HS-5 (cell line): ENCODE measurements at places on chromosomes 13 and 19.
A peak's percentile ranks its signal among the peaks of the same experiment; 100 is the strongest.

DNA sequence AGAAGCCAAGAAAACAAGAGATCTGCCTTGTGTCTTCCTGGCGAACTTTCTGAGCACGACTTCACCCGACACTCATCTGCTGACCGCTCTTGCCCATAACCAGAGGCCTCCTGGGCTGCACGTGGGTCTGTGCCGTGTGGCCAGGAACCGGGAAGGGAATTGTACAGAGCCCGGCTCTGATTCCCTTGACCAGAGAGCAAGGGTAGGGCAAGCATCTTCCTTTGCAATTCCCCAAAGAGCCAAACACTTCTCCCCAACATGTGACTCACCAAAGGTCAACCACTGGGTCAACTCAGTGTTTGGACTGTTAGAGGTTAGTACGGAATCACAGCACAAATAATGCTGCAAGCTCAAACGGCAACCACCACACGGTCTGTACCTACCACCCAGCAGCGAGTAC lies 48.9 kb downstream of the KLF2 start:
- DNase-seq, result peak; percentile 18

GRCh38 chr13:42412812-42413483 lies 141.0 kb downstream of the AKAP11 start:
- DNase-seq, result no peak

- DNase-seq, result no peak
Observed at GRCh38 chr19:47143322-47144073, 12.9 kb downstream of the SAE1 start.

- no peak for DNase-seq
Observed at GRCh38 chr19:10815969-10816644, 19.9 kb downstream of the TMED1 start.

DNA sequence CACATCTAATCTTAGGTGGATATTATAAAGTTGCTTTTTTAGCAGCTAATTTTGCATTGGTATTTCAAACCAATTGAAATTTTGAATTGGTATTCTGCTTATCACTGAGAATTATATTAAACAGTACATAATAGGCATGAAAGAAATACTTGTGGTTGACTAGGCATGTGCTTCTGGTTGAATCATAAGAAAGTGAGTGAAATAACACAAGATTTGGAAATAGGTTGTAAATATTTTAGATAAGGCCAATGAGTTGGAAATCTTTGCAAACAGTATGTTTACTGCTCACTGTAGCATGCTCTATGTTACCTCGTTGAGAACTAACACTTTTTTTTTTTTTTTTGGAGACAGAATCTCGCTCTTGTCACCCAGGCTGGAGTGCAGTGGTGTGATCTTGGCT lies 66.8 kb upstream of the RFC3 start:
- no peak for DNase-seq

- peak; percentile 67 for DNase-seq
Observed at GRCh38 chr13:114115191-114115671, 17.2 kb downstream of the RASA3 start.

- no peak for DNase-seq
Observed at GRCh38 chr13:60931858-60932546, 483.6 kb downstream of the PCDH20 start.

- no peak for DNase-seq
Observed at GRCh38 chr13:26246154-26246553, 7.8 kb upstream of the CDK8 start.

- no peak for DNase-seq
Observed at GRCh38 chr19:45368737-45369340, 1.5 kb downstream of the ERCC2 start.

GRCh38 chr19:14022469-14022868 lies 5.5 kb upstream of the RLN3 start:
- DNase-seq, result no peak

- DNase-seq, result no peak
Observed at GRCh38 chr13:93689333-93689732, 462.7 kb downstream of the GPC6 start.

DNA sequence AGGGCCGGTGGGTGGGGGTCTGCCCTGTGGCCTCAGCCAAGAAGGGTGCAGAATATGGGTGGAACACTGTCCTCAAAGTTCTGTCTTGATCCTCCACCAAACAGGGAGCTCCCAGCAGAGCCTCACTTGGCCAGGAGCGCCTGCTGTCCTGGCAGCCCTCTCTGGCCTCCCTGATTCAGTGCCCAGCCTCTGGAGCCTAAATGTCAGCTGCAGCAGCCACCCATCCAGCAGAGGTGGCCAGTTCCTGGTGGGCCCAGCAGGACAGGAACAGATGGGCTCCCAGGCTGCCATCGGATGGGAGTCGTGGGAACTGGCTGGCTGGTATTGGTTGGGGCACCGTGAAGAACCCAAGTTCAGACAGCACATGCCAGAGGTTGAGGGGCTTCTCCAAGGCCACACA lies 1.8 kb upstream of the USE1 start:
- no peak for DNase-seq

- no peak for DNase-seq
Observed at GRCh38 chr19:29881386-29881785, 60.7 kb upstream of the URI1 start.

GRCh38 chr19:46670813-46671212 lies 9.8 kb upstream of the DACT3 start:
- DNase-seq, result no peak

GRCh38 chr13:107834281-107834680 lies 381.1 kb downstream of the LIG4 start:
- DNase-seq, result no peak

DNA sequence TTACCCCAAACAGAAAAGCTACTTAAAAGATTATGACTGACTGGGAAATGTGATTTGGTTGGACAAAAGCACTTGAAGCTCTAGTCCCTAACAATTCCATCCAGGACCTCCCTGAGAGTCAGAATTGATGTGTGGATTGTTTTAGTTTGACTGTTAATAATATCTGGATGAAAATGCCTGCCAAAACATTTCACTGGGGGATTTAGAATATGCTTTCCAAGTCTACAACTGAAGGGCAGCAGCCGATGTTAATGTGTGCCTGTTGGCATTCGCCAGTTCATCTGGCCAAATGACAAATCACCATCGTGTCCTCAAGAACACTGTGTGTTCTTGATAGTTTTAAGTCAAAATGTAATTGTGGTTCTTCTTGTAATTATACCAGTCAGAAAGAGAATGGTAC lies 76.0 kb upstream of the TSC22D1 start:
- DNase-seq, result no peak

- DNase-seq, result peak; percentile 51
Observed at GRCh38 chr19:51784922-51785690, 9.9 kb upstream of the FPR3 start.

DNA sequence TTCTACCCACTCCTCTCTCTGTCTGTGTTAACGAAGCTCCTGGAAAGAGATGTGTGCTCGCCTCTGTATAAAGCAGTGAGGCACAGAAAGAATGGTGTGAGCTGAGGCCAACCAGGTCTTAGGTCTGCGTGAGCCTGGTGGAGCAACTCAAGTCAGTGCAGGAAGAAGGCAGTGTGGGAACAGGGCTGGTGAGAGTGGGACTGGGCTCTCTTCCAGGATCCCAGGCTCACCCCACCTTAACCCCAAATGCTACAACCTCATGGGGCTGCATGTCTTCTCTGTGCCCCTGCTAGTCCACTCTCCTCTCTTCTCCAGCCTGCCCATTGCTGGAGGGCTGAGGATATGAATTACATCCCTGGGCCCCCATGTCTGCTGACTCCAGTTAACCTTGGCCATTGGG lies 127.4 kb downstream of the DCT start:
- DNase-seq, result no peak

DNA sequence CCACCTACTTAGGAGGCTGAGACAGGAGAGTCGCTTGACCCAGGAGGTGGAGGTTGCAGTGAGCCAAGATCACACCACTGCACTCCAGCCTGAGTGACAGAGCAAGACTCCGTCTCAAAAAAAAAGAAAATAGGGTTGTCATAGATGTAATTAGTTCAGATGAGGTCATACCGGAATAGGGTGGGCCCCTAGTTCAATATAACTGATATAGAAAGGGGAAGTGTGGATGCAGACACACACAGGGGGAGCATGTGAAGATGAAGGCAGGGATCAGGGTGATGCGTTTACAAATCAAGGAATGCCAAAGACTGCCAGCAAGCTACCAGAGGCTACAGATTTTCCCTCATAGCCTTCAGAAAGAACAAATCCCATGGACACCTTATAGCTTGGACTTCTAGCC lies 24.3 kb upstream of the EEF1AKMT1 start:
- no peak for DNase-seq

- DNase-seq, result no peak
Observed at GRCh38 chr13:50934735-50935435, 25.3 kb downstream of the RNASEH2B start.

DNA sequence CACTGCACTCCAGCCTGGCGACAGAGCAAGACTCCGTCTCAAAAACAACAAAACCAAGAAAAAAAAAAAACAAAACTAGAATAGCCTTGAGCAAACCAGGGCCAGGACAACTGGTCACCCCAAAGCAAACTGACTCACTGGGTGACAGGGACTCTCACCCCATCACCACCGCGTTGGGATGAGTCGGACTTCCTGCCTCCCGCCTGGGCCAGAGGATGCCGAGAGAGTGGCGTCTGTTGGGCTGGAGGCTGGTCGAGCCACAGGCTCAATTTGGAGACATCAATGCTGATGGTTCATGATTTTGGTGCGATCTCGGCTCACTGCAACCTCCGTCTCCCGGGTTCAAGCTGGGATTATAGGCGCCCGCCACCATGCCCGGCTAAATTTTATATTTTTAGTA lies 11.6 kb downstream of the TMPRSS9 start:
- no peak for DNase-seq

DNA sequence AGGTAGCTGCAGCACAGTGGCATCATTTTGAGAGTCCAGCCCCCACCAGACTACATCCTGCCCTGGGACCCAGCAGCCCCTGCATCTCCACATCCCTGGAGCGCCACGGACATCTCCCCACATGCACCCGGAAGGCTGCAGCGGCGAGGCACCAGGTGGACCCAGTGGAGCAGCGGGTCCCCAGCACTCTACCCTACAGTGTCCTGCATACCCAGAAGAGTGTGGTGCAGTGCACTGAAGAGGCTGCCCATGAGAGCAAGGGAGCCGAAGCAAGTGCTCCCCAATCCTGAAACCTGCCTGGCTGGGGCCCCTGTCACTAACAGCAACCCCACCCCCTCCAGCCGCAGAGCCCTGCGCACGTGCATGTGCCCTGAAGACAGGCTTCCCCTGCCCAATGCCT lies 21.3 kb upstream of the SLC7A9 start:
- DNase-seq, result no peak

GRCh38 chr19:55601084-55601483 lies 996 bp downstream of the ZNF524 start:
- DNase-seq, result no peak

GRCh38 chr13:37475966-37476365 lies 122.6 kb downstream of the POSTN start:
- no peak for DNase-seq

DNA sequence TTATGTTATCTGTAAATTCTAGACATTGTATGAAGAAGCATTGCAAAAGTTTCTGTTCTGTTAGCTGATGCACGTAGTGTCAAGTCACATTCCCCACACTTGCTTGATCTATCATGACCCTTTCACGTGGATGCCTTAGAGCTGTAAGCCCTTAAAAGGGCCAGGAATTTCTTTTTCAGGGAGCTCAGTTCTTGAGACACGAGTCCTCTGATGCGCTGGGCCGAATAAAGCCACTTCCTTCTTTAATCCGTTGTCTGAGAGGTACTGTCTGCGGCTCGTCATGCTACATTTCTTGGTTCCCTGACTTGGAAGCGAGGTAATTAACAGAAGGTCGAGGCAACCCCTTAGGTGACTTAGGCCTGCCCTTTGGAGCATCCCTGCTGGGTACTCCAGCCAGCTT lies 5.8 kb downstream of the ZNF816 start:
- DNase-seq, result no peak

- no peak for DNase-seq
Observed at GRCh38 chr13:74683411-74683810, 549.2 kb upstream of the KLF12 start.

GRCh38 chr19:4136680-4137088 lies 12.8 kb upstream of the MAP2K2 start:
- DNase-seq, result no peak

GRCh38 chr13:45258334-45258675 lies 57.5 kb upstream of the KCTD4 start:
- DNase-seq, result no peak

DNA sequence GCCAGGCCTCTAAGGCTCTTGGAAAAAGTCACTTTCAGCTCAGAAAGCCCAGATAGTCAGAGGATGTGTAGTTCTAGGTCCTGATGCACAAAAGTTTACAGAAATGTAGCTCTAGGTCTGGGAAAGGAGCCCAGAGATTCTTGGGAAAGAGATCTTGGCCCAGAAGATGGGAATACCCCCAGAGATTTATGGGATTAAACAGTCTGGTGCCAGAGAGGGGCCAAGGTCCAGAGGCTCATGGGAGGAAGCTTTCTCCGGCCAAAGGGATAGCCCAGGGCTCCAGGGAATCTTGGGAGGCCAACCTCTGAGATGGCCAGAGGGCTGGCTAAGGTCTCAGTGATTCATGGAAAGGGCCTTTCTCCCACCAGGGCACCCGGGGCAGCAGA lies 15.2 kb downstream of the BCAT2 start:
- no peak for DNase-seq

- DNase-seq, result peak; percentile 66
Observed at GRCh38 chr13:31970231-31970930, 61.2 kb upstream of the FRY start.

GRCh38 chr13:84885868-84886267 lies 913.4 kb downstream of the SLITRK6 start:
- DNase-seq, result no peak

DNA sequence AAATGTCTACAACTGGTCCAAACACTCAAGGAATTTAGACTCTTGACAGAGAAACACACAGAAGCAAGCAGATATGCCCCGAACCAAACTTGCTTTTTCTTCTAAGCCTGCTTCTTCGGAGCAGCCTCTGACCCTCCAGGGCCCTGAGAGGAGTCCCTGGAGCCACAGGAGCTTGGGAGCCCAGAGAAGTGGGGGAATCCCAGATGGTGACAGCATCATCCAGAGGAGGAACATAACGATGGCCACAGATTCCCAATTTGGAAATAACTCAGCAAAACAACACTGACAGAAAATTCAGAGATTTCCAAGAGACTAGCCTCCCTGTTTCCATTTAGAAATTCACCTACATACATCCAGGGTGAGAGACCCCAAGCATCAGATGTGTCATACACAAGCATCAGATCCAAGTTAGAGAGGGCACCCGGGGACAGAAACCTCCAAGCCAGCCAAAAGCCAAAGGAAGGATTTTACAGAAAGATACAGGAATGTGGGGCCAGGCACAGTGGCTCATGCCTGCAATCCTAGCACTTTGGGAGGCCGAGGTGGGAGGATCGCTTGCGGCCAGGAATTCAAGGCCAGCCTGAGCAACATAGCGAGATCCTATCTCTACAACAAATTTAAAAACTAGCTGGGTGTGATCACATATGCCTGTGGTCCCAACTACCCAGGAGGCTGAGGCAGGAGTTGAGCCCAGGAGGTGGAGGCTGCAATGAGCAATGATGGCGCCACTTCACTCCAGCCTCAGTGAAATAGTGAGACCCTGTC lies 2.0 kb upstream of the PVR start:
- no peak for DNase-seq

- DNase-seq, result no peak
Observed at GRCh38 chr13:49643035-49643646, 14.8 kb downstream of the ARL11 start.

GRCh38 chr13:99740251-99740979 lies 231.2 kb downstream of the ZIC5 start:
- DNase-seq, result peak; percentile 1

- DNase-seq, result no peak
Observed at GRCh38 chr13:51618626-51619025, 34.4 kb downstream of the WDFY2 start.
